GM12878 (cell line): ENCODE measurements at places on chromosomes 12 and 14.

DNA sequence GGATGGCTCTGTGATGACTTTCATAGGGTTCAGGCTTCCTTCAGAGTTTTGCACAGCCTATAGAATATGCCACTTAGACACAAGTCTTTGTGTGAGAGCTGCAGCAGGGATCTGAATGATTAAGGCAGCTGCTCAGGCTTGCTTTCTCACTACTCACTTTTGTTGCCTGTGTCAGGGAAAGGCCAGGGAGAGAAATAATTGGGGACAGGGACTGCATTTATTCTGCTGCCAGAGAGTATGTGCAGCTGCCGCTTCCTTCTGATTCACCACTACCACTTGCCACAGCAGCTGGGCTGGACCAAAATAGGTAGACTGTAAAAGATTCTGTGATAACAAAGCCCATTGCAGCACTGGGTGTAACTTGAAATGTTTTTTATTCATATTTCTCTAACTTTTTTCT is 49.7 kb downstream of the TRMT5 start:
- no peak for DNase-seq

GRCh38 chr14:38989922-38990546 is 113.0 kb downstream of the SEC23A start:
- DNase-seq: peak; percentile 32

DNA sequence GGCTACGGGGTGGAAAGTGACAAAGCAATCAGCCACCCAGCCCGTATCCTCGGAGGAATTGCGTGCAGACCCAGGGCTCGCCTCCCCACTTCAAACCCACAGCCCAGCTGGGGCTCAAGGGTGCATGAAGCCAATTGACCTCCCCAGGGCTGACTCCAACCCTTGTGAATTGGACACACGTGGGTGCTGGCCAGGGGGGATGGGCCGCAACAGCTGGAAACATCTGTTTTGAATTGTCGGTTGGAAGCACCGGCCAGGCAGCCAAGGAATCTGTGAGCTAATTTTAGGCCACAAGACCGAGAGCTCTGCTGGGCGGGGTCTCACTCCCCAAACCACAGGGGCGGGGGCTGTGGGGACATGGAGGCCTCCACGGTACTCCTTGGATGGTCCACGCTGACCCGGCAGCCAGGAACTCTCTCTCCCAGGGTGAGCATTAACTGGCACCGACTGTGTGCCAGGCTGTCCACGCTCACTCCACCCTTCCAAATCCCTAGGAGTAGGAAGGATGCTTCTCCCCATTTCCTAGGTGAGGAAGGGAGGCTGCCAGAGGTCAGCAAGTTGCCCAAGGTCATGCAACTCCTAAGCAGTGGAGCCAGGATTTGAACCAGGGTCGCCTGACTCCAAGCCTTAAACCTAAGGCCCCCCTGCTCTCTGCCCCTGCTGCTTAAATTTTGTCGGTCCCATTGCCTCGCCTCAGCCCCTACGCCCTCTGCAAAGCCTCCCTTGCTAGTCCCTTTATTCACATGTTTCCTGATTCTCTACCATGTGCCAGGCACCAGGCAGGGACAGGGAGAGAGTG is 11.9 kb upstream of the TMEM119 start:
- DNase-seq: no peak

DNA sequence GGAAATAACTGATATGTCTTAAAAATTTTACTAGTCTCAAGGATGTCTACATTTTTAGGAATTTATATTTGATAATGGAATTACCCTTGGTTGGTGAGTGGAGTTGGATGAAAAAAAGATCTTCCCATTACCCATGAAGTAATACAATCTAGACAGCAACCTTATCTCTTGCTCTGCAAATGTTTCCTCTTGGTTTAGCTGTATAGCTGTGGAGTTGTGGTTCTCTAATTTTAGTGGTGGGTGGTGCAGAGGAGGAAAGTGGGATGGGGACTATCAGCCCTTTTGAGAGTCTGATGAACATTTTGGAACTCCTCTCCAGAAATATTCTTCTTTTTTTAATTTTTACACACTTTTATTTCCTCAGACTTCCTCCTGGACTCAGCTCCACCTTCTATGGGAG is 17.1 kb downstream of the SPX start:
- no peak for DNase-seq

- DNase-seq: no peak
Observed at GRCh38 chr12:119180380-119181040, 1.8 kb downstream of the HSPB8 start.

DNA sequence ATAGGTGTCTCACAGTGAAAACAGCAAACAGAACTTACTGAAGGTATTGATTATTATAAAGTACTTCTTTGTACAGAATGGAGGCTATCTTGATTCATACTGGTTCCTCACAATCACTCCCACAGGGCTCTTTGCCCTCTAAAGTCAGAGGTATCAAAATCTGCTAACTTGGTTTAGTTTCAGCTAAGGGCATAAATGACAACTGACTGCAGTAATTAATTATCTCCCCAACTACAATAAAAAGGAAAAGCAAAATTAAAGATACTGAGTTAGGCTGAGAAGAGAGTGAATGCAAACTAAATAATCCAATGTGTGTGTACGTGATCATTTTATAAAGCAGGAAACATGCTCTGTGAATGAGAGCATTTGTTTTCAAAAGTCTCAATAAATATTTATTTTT is 338.7 kb downstream of the ACSS3 start:
- no peak for DNase-seq

DNA sequence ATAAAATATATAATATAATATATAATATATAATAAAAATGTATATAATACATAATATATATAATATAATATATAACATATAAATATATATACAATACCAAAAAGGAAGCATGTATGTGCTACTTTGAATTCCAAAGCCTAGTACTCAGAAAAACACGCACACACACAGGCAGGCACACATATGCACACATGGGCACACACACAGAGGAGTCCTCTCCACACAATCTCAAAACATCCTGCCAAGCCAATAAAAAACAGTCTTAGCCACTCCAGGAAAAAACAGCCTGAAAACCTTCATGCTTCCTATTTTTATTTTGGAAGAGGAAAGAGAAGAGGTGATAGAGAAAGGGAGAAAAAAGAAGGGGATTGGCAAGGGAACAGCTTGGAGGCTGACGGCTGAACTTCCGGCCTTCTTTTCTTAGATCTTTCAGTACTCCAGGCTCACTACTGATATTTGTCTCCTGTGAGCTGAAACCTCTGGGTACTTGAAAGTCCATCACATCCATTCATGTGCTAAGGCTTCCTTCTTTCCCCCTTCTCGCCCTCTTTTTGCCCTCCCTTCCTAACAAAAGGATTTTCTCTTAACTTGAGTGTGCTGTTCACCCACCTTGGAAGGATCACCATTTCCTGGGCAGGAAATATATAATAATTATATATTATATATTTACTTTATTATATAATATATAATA is 394.2 kb downstream of the NUAK1 start:
- no peak for DNase-seq

DNA sequence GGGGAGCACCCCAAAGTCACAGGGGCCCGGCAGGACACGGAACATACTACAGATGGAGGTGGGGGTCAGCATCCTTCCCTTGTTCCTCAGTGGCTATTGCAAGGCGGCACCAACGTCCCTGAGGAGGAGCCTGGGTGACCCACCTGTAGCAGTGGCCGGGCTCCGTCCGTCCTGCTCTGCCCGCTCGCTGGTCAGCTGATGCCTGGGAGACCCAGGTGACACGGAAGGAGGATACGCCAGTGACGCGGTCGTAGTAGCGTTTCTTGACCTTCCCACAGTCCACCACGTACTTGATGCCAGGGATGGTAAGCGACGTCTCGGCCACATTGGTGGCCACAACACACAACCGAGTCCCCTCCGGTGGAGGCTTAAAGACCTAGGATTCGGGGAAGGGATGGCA is 24.7 kb downstream of the DHX37 start:
- no peak for DNase-seq

DNA sequence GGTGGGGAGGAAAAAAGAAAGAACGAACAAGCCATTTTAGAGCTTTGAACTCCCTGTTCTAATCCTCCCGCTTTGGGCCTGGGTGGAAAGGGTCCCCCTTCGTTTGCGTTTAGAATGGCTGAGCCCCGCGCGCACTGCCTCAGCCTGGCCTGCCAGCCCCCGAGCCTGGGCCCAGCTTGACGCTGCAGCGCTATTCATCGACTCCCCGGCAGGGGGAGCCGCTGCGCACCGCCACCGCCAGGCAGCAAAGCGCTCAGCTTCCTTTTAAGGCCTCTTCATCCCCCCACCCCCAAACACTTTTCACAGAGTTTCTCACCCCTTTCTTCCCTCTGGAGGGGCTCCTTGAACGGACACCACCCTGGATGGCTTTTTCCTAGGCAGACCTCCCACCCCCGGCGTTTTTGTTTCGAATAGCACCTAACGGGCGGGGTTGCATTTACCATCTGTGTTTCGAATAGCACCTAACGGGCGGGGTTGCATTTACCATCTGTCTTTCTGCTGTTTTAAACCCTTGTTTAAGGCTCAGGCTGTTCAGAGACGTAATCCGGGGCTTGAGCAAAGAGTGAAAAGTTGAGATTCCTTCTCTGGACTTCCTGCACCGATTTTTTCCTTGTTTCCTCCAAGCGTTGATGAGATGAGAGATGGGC is 56.4 kb upstream of the PIWIL1 start:
- no peak for DNase-seq

DNA sequence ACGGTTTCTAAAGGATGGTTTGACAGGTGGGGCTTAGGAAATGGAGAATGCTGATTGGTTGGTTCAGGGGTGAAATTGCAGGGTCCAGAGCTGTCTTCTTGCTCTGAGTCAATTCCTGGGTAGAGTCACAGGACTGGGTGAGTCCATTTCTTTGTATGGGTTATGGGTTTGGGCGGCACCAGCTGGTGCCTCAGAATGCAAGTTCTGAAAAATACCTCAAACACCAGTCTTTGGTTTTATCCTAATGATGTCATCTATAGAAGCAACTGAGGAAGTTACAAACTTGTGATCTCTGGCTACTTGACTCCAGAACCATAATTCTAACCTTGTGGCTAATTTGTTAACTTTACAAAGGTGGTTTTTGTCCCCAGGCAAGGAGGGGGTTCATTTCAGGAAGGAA is 47.6 kb upstream of the EIF5 start:
- DNase-seq: no peak

- DNase-seq: no peak
Observed at GRCh38 chr12:39586816-39587215, 32.8 kb downstream of the ABCD2 start.

DNA sequence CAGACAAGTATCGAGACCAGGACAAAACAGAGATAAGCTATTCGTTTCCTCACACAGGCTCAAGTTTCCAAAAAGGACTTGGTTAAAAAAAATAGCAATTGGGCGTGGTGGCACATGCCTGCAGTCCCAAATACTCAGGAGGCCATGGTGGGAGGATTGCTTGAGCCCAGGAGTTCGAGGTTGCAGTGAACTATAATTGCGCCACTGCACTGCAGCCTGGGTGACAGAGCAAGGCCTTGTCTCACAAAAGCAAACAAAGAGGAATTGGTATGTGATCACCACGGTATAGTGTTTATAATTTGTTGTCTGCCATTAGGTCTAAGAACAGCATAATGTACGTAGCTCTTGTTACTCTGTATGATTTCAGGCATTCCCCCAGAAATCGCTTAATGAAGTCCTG is 175.3 kb downstream of the DERA start:
- DNase-seq: no peak

GRCh38 chr12:17810399-17810798 is 279.6 kb downstream of the RERGL start:
- DNase-seq: no peak

GRCh38 chr14:71289536-71289935 is 382.3 kb downstream of the PCNX1 start:
- DNase-seq: peak; percentile 56

- DNase-seq: no peak
Observed at GRCh38 chr12:121592320-121592719, 11.5 kb upstream of the KDM2B start.

GRCh38 chr14:35158951-35159653 is 36.8 kb downstream of the PRORP start:
- DNase-seq: no peak

DNA sequence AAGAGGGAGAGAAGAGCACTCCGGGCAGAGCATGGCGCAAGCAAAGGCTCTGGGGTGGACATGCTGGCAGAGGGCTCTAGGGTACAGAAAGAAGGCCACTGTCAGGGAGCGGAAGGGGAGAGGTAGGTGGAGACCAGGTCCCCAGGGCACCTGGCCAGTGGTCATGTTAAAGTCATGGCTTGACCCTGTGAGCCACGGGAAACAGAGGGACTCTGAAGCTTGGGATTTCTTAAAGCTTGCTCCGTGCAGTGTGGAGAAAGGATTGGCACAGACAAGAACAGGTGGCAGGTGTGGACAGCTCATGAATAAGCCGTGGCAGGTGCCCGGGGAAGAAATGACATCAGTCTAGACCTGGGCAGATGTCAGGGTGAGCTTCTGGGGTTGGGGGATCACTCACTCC is 413.8 kb downstream of the BCL11B start:
- DNase-seq: no peak
